Gastroesophageal sphincter (tissue), 4 donors: ENCODE measurements at places on chromosomes 1 and 21. TPM values are rescaled to one million over a fixed set of nuclear protein-coding genes. Genes with fewer than 3 reads are reported as not detected.
A peak's percentile ranks its signal among the peaks of the same experiment; 100 is the strongest.

CCDC27 gene
- total RNA-seq, result not detected

FAAH gene
- total RNA-seq, result 7.0 TPM

ZFP69 gene
- total RNA-seq, result 4.2 TPM

AMY1A gene
- not detected for total RNA-seq

DNA sequence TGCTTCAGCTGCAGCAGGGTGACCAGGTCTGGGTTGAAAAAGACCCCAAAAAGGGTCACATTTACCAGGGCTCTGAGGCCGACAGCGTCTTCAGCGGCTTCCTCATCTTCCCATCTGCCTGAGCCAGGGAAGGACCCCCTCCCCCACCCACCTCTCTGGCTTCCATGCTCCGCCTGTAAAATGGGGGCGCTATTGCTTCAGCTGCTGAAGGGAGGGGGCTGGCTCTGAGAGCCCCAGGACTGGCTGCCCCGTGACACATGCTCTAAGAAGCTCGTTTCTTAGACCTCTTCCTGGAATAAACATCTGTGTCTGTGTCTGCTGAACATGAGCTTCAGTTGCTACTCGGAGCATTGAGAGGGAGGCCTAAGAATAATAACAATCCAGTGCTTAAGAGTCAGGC, 2.9 kb downstream of the C1QA start:
- H3K36me3 ChIP-seq, result no peaks in the 10 kb centered on the region
- H3K4me1 ChIP-seq, result no peaks in the 10 kb centered on the region
- ATAC-seq, result no peak

- no peaks in the 10 kb centered on the region for H3K27me3 ChIP-seq
- H3K36me3 ChIP-seq, result no peaks in the 10 kb centered on the region
- no peak overlapping the region for H3K4me3 ChIP-seq
- ATAC-seq, result peak; percentile 27
- peaks cover 4% of the 10 kb centered on the region for H3K4me1 ChIP-seq
Observed at GRCh38 chr1:244319283-244320132, 132.2 kb downstream of the ADSS2 start.

- no peaks in the 10 kb centered on the region for H3K27me3 ChIP-seq
- H3K27ac ChIP-seq, result no peak overlapping the region
- no peaks in the 10 kb centered on the region for H3K4me1 ChIP-seq
Observed at GRCh38 chr21:42703136-42703908, 49.9 kb downstream of the PDE9A start.
